T-helper 22 cell (primary cell): ENCODE measurements at places on chromosomes 13 and 19.

GRCh38 chr13:80145171-80145690 lies 195.7 kb downstream of the SPRY2 start:
- DNase-seq: no peak

DNA sequence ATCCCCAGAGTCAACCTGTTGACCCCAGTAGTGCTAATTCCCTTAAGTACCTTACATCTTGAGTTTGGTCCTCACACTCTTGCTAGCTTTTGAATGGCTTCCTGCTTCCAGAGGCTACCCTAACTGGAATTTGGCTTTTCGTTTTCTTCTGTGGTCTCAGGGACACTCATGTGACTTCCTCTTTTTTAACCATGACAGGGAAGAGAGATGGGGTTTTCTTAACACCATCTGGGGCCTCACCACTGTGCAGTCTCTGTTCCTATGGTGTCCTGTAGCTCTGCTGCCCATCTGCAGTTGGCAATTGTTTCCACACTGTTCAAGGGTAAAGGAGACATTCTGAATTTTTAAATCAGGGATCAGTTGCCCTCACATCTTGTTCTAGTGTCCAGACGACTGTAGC lies 66.7 kb downstream of the SLC10A2 start:
- DNase-seq: no peak

DNA sequence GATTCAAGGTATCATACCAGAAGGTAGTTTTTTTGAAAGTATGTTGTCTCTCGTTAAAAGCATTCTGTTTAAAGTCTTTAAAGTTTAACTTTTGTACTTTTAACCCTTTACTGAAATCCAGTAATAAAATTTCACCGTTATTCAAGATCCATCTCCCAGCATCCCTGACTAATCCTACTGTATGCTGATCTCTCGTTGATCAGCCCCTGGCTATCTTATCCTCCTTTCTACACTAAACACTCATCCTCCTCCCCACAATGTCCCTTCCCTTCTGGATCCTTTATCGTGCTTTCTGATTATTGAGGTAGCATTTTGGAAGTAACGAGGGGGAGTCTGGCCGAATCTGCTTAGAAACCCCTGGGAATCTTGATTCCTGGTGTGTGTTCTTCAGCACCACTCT lies 1.3 kb downstream of the TPP2 start:
- no peak for DNase-seq

DNA sequence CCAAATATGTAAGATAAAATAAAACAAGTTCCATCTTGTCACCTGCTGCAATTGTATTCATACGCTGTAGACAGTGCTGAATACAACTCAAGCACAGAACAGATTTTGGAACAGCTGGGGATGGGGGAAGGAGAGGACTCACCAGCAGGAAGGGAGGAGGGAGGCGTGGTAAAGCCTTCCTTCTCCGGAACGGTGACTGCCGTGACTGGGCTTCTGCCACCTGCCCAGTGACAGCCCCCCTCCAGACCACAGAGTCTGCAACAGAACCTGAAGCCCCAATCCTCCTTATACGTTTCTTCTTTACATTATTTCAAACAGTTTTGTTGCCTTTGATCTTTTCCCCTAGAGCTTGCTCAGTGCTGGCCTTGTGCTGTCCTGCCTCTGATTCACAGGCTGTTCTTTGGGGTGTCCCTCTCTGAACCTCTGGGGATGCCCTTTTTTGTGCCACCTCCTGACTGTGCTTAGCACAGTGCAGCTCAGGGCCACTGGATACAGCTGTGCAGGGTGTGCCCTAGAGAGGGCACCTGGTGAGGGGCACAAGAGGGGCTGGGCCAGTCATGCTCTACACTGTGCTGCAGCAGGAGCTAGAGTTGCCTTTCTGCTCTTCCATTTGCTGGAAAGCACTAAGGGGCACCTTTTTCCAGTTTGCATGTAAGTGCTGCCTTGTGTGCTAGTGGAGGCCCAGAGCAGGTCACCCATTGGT lies 213.0 kb downstream of the ZIC5 start:
- no peak for DNase-seq

DNA sequence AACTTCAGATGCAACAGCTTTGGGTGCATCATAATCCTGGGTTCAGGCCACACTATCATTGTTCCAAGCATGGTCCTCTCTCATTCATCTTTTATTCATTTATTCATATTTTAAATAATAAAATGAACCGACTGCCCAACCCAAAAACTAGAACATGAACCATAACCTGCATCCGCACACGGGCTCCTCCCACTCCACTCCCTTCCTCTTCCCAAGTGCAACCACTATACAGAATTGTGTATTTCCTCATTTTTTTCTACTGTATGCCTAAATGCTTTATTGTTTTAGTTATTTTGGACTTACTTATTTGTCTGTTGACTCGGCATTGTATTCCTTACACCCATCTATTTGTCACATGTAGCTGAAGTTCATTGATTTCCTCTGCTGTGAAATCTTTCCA lies 30.7 kb upstream of the POMP start:
- DNase-seq: no peak

DNA sequence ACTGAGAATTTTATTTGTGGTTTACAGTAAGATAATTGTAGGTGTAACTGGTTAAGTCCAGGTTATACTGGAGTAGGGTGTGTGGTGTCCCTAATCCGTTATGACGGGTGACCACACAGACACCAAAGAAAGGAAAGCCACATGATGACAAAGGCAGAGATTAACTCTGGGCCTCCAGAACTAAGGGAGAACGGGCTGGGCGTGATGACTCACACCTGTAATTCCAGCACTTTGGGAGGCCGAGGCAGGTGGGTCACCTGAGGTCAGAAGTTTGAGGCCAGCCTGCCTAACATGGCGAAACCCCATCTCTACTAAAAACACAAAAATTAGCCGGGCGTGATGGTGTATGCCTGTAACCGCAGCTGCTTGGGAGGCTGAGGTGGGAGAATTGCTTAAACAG lies 10.2 kb upstream of the FUT2 start:
- no peak for DNase-seq

DNA sequence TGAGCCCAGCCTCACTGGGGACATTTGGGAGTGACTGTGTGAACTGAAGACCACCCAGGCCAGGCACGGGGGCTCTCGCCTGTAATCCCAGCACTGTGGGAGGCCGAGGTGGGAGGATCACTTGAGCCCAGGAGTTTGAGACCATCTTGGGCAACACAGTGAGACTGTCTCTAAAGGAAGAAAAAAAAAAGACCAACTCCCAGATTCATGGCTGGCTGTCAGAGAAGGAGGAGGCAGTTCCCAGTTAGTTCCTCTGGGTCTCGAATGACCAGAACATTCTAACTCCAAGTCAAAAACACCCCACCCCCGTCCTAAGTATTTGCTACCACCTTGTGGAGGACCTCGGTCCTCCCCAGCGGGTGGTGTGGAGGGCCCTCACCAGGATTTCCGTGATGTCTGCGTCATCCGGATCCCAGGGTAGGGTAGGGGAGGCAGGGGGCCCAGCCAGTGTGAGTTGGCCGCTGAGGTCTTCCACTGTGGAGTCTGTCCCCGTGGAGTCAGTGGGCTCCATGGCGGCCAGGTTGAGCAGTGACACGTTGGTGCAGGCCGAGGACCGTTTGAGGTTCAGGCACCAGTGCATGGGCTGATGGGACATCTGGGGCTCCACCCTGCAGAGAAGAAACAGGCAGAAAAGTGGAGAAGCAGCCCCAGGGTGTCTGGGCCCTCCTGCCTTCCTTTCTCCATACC lies 1.3 kb downstream of the TSKS start:
- no peak for DNase-seq

- no peak for DNase-seq
These were observed 54.4 kb downstream of the PEX11G start for GRCh38 chr19:7434391-7434790.

GRCh38 chr19:21638776-21639175 lies 128.6 kb downstream of the ZNF100 start:
- DNase-seq: no peak

GRCh38 chr13:72316716-72317115 lies 410.7 kb downstream of the MZT1 start:
- DNase-seq: no peak

DNA sequence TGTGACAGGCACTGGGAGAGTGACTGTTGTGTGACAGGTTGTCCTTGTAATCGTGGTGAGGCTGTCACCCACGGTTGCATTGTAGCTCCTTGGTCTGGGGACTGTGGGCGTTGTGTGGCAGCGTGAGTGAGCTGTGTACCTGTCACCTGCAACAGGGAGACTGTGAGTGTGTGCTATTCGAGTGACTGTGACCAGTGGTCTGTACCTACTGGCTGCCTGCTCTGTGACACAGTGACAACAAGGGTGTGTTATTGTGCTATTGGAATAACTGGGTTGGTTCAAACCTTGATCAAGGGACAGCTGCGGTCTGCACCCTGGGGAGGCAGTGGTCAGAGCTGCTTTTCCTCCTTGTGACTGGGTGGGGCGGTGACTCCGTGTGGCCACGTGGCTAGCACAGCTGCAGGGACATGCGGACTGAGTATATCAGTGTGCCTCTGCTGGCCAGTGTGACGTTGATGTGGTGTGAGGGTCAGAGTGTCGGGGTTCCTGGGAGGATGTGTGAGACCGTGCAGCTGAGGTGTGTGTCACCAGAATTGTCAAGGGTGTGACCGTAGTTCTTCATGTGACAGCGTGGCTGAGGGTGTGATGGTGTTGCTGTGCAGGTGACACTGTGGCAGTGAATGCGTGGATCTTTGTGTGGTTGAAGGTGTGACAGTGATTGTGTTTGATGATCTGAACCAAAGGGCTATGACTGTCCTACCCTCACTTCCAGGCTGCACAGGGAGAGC lies 10.1 kb upstream of the NFIX start:
- no peak for DNase-seq

- no peak for DNase-seq
These were observed 1.5 kb downstream of the MEGF8 start for GRCh38 chr19:42326969-42327368.

- no peak for DNase-seq
These were observed 69.8 kb downstream of the SIAH3 start for GRCh38 chr13:45781553-45782326.

DNA sequence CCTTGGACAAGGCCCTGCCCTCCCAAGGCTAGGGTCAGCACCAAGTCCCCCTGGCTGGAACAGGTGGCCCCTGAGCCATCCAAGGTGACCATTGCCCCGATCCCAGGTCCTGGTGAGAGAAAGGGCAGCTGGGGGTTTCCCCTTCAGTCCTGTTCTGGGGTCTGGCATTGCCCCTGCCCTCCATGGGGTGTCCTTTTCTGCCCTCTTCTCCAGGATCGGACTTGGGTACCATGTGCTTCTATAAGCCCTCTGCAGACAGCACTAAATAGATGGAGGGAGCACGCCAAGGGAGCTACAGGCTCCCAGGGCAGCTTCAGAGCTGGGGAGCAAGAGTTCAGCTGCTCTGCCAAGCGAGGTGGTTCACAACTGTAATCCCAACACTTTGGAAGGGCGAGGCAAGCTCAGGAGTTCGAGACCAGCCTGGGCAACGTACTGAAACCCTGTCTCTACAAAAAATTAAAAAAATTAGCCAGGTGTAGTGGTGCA lies 13.5 kb upstream of the KCNN1 start:
- no peak for DNase-seq

- DNase-seq: no peak
These were observed 367.0 kb downstream of the NALCN start for GRCh38 chr13:101049166-101049850.

GRCh38 chr19:2867025-2867991 lies at the start of gene ZNF556:
TSS of gene ZNF556 (plus strand) at chr19:2867335. CDS start at chr19:2867422, 87 bp downstream.
- DNase-seq: no peak

DNA sequence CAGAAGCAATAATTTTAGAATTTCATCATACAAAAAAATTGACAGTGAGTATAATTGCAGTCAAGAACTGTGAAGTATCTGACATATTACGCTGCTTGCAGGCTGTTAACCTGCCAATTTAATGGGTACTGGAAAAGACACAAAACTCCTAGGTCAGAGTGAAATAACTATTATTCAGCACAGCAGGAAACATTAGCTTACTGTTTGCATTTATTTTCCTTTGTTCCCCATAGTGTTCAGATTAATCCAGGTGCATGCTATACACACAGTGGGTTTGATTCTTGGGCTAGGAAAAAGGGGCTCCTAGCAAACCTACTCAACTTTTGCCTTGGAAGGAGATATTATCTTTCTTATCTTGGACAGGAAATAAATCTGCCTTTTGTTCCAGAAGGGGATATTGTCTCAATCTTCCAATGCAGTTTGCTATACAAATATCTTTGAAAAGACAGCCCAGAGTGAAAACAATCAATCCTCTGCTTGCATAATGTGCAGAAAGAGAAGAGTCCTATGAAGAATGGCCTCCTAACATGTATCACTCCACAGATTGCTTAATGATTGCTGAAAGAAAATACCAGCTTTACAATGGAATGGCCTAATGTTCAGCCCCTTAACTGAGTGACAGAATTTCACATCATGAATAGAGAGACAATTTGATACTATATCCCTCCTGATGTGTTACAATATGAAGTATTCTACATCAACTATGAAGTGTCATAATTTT lies 443.4 kb downstream of the TBC1D4 start:
- DNase-seq: no peak

DNA sequence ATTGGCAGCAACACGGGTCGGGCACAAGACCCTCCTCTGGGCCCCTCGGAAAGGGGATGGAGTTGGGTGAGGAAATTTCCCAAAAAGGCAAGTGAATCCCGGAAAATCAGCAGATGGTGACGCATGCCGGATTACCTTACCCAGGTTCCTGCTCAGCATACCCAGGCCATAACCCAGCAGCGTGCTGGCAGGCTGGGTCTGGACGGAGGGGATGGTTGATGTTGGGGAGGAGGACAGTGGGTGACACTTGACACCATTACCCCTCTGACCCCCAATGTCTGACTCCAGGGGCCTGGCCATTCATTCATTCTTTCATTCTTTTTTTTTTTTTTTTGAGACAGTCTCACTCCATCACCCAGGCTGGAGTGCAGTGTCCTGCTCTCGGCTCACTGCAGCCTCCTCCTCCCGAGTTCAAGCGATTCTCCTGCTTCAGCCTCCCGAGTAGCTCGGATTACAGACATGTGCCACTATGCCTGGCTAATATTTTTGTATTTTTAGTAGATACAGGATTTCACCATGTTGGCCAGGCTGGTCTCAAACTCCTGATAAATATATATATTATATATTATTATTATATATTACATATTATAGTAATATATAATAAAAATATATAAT lies 799 bp downstream of the PVR start:
- no peak for DNase-seq

DNA sequence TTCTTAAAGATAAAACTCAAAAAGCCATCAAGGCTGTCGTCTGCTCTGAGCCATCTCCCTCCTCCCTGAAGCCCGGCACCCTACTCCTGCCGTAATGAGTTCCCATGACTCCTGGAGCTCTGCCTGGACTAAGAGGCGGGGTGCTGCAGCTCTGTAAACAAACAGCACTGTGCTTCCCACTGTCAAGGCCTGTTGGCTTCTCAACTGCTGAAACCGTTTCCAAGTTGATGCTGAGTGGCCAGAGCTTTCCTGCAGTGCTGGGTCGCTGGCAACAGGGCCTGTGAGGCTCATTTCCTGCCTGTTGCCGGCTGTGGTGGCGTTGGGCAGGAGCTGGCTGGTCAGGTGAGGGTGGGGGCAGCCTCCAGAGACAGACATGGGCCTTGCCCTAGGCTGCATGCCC lies 26.7 kb upstream of the ISYNA1 start:
- DNase-seq: no peak
